Natural killer cell (primary cell): ENCODE measurements at places on chromosomes 11 and 22.

DNA sequence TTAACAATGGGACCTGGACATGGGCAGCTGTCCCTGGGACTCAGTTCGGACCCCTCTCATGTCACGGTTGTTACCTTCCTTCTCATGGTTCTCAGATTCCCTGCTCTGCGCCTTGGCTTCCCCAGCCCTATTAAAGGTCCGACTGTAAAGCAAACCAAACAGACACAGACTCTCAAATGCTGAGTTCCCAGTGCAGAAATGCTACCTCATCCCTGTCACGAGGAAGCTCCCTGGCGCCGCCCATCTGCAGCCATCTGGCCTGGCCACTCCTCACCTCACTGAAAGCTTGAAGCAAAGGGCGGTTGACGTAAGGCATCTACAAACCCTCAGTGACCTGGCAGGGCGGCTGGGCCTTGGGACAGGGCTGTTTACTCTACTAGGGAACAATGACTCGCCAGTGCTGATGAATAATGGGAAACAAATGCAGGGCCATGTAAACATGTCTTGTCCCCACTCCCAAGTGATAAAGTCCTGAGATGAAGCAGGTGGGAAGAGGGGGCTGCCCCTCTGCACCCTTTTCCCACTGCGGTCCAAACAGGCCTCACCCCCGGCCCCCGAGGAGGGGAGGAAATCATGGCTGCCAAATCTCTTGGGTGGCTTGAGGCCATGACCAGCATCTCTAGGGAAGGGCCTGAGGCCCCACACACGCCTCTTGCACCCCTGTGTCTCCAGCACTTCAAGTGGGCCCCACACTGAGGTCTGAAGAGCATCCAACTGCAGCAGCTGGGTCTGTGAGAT is 49.3 kb downstream of the SCUBE1 start:
- DNase-seq: no peak

GRCh38 chr22:24002272-24002671 is 3.0 kb downstream of the GSTT4 start:
- no peak for DNase-seq

DNA sequence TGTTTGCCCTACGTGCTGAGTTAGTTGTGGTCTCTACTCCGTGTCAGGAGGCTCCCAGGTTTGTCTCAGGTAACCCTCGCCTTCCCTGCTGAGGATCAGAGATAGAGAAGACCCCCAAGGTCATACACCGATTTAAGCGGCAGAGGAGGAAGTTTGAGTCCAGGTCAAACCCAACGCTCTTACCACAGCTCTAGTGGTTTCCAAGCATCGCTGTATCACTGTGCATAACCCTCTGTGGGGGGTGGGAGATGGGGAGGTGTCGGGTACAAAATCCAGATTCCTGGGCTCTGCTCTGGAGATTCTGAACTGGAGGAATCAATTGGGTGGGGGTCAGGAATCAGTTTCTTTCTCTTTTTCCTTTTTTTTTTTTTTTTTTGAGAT is 627 bp downstream of the DNAJC4 start:
- DNase-seq: no peak

- DNase-seq: no peak
Observed at GRCh38 chr11:14306481-14306880, 52.5 kb downstream of the RRAS2 start.

DNA sequence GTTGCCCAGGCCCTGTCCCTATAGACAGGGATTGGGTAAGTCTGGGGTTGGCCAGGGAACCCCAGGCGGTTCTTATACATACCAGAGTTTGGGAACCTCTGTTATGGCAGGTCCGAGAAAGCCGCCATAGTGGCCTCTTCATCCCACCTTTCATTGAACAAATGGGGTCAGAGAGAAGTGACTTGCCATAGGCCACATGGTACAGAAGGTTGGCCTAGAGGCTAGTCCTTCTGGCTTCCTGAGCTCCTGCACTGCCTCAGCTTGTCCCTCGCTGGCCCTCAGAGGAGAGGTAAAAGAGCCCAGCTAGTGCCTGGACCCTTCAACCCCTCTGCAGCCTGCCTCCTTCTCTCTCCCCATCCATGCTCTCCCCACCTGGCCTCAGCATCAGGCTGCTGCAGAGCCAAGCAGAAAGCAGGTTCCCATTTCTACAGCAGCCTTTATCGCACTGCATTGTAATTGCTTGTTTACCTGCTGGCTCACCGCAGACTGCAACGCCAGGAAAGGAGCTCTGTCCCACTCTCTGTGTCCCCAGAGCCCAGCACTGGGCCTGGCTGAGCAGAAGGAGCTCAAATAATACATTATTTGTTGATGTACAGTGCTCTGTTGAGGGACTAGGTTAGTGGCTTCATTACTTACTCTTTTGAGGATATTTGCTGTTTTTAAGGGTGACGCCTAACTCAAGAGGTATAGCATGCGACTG is 103.6 kb downstream of the TRIM29 start:
- no peak for DNase-seq

- DNase-seq: no peak
Observed at GRCh38 chr11:106238704-106239360, 161.4 kb downstream of the AASDHPPT start.

DNA sequence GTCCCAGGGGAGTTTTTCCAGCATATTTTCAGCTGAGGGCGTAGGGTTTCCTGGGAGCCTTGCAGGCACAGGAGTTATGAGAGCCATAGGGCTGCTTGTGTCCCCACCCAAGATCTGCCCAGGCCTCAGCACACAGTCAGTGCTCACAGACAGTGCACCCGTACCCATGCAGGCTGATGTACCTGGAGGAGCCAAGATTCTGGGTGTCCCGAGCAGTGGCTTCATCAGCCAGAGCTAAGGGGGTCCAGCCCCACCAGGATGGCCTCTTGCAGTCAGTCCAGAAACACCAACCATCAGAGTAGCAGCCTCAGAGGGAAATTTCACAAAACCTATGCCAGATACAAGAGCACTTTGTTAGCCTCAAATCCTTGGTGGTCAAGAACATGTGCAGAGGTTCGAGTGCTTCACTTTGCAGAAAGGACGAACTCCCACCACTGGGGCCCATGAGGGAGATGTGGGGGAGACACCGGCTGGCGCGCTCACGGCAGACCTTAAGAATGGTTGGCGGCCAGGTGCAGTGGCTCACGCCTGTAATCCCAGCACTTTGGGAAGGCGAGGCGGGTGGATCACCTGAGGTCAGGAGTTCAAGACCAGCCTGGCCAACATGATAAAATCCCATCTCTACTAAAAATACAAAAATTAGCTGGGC is 43.8 kb upstream of the RTL6 start:
- no peak for DNase-seq

DNA sequence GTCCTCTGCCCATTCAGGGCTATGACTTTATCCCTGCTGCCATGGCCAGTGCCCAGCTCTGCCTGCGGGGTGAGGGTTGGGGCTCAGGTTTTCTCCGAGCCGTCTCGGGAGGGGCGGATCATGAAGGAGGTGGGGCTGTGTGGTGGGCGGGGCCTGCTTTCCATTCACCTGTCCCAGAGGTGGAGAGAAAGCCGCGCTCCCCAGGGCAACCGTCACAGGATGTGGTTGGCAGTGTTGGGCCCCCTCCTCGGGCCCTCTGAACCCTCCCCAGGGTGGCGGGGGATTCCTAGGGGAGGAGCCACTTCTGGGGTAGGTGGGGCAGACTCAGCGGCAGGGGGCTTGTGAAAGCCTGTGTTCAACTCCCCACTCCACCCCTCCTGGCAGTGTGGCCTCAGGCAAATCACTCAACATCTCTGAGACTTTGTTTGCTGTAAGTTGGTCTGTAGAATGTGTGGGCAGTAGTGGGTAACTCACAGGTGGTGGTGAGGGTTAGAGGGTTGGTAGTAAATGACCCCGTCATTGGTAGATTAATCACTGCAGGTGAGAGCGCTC is 50.3 kb downstream of the CD6 start:
- DNase-seq: peak; percentile 97

GRCh38 chr22:37940698-37941376 is 12.6 kb downstream of the C22orf23 start:
- no peak for DNase-seq

- no peak for DNase-seq
Observed at GRCh38 chr22:21055880-21056319, 10.2 kb downstream of the LRRC74B start.

DNA sequence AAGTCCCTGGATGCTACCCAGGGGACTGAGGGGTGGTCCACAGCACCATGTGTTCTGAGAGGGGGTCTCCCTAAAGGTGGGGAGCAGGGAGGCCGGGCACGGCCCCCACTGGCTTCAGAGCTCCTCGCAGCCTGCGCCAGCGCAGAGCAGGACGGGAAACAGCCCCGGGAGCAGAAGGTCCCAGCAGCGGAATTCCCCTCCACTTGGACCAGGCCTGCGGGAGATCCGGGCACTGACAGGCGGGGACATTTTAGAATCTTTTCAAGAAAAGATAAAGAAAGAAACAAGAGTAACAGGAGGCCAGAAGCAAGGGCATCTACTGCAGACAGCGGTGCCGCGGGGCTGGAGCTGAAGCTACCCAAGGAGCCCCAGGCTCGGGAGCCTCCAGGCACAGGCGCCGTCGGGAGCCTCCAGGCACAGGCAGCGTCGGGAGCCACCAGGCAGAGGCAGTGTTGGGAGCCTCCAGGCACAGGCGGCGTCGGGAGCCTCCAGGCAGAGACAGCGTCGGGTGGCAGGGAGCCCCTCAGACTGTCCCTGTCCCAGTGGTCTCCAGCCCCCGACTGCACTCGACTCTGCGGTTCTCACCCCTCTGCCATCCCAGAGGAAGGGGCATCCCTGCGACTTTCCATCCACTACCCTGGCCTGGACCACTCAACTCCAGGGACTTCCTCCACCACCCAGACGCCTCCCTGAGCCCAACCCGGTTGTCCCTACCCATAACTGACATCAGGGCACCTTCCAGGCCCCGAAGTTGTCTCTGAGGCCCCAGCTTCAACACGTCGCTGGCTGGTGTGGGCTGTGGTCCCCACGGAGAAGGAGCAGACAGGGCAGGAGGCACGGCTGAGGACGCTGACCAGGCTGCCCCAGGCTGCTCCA is 211.1 kb downstream of the BRD1 start:
- DNase-seq: no peak

DNA sequence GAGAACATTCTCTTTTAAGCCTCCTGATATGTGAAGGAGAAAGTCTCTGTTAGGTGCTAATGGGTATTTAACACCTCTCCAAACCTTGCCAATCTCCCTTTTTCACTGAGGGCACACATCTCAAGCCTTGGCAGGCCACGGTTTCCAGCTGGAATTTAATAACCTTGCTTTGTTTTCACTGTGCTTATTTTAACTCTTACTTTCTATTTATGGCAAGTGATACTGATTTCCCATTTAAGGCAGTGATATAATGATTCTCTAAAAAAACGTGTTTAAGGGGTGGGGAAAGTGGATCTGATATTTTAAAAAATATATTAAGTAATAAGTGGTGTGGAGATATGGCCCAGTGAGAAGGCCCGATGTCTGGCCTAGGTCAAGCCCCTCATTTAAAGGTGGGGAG is 1.1 kb upstream of the RASD2 start:
- DNase-seq: no peak

DNA sequence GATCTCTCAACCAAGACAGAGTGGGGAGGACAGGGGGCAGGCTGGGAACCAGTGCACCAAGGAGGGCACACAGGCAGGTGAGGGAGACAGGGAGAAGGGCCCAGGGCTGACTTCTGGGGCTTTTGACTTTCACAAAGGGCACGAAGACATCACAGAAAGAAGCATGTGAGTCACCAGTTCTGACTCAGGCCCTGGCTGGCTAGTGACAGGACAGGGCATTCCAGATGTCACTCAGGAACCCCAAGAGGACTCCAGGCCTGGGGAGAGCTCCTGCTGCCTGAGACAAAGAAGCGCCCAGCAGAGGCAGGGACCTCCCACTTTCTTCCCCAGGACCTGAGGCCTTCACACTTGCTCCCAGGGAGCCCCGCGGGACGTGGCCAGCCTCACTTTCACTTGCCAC is 497.2 kb downstream of the BUD13 start:
- DNase-seq: no peak

GRCh38 chr11:129412494-129412893 is 36.8 kb downstream of the BARX2 start:
- no peak for DNase-seq

- DNase-seq: no peak
Observed at GRCh38 chr11:2135648-2136201, 3.5 kb downstream of the IGF2 start.

DNA sequence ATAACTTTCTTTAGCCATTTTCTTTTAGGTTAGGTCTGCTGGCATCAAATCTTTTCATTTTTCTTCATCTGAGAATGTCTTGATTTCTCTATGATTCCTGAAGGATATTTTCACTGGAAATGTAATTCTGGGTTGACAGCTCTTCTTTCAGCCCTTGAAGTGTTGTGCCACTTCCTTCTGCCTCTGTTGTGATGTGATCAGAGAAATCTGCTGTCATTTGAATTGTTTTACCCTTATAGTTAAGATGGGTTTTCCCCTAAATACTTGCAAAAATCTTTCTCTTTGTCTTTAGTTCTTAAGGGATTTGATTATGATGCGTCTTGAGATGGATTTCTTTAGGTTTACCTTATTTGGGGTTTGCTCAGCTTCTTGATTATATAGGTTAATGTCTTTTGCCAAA is 23.0 kb downstream of the USP47 start:
- DNase-seq: no peak

DNA sequence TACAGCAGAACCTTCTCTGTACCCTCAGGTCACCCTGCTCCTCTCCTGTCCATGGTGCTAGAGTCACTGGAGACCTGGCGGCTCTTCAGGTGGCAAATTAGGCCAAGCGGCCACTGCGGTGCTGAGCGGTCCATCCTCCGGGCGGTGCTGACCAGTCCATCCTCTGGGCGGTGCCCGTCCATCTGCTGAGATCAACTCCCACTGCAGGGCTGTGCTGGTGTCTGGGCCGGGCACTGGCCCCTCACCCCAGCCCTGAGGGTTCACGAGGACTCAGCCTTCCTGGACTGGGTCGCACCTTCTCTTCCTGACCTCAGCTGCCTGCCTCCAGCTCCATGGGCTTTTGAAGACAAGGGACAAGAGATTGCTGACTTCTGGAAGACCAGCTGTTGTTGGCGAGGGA is 782.9 kb downstream of the BRD1 start:
- DNase-seq: no peak

DNA sequence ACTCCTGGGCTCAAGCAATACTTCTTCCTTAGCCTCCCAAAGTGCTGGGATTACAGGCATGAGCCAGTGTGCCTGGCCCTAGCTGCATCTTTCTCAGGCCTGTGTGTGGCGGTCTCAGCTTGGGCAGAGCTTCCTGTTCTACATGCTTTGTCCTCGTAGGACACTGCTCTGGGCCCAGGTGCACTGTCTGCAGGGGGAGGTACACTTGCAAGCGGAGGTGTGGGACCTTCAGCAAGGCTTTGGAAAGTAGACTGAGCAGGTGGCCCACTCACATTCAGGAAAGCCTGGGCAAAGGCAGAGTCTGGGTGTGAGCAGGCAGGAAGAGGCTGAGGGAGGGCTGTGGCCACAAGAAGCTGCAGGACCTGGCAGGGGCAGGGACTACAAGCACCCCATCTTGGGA is 33.6 kb upstream of the SUSD2 start:
- DNase-seq: no peak

- peak; percentile 80 for DNase-seq
Observed at GRCh38 chr11:73242251-73243092, 24.4 kb downstream of the P2RY2 start.
